Stimulated activated CD8-positive, alpha-beta memory T cell treated with anti-CD3 and anti-CD28 coated beads, Interleukin-12 subunit alpha, Interleukin-12 subunit beta, amount 100 ng/mL, for 1 hour (primary cell): ENCODE measurements at places on chromosomes 16 and 17.
A peak's percentile ranks its signal among the peaks of the same experiment; 100 is the strongest.

- DNase-seq, result no peak
Observed at GRCh38 chr17:57533684-57534305, 211.3 kb downstream of the CCDC182 start.

GRCh38 chr16:51818342-51818944 is 667.4 kb upstream of the SALL1 start:
- no peak for DNase-seq

GRCh38 chr17:82283208-82283749 is 9.8 kb upstream of the CSNK1D start:
- no peak for DNase-seq

- DNase-seq, result no peak
Observed at GRCh38 chr16:72908362-72909167, 139.4 kb downstream of the ZFHX3 start.

DNA sequence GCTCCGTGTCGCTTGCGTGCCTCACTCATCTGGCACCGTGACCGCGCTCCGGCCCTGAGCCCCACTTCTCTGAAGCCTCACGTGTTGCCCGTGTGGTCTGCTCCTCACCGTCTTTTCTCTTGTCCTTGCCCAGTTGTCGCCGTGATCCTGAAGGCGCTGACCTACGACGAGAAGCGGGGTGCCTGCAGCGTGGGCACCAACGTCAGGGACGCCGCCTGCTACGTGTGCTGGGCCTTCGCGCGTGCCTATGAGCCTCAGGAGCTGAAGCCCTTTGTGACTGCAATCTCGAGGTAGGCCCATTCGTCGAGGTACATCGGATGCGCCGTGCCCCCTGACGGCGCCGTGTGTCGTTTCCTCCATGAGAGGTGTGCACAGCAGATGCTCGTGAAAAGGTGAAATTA is 30.3 kb upstream of the ZNF750 start:
- no peak for DNase-seq

- DNase-seq, result no peak
Observed at GRCh38 chr17:56832446-56832845, 1.3 kb downstream of the C17orf67 start.

DNA sequence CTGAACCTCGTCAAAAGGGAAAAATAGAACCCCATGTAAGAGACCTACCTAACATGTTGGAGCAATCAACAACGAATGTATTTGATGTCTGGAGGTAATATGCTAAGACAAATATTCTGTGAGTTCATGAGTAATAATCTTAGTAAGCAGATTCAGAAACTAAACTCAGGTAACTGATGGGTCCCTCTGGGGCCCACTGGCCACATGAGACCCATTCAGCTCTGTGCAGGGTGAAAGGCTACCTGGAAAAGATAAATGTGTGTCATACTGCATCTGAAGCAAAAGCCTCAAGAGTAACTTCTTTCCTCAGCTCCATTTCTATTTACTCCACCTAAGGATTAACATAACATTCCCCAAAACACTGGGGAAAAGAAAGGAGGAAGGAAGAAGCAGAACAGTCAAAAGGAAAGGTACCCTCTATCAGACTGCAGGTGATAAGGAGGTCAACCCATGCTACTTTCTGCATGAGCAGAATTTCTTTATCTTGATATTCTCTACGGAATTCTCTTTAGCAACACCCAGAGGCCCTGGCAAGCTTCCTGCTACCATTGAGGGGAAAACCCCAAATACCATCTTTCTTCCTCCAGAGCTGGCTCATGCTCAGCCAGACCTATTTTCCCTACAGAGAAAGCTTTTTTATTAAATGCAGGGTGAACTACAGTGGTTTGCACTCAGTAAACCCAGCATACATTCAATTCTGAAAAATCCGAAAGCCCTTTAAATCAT is 37.7 kb upstream of the ABCA6 start:
- DNase-seq, result no peak

DNA sequence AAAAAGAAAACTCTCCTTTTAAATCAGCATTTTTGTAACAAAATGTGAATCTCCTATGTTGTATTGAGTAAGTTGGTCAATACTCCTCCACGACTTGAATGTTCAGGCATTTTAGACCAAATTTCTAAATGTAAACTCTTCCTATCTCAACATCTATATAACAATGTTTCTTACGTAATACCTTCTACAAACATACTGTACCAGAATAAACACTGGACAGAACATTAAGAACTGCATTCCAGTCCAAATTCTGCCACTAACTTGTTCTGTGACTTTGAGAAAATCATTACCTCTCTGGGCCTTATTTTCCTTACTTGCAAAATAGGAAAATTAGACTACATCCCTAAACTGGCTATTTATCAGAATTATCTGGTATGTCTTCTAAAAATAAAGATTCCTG is 40.1 kb downstream of the AKAP10 start:
- DNase-seq, result no peak

GRCh38 chr17:29180788-29181160 is 576 bp upstream of the MYO18A start:
- no peak for DNase-seq

DNA sequence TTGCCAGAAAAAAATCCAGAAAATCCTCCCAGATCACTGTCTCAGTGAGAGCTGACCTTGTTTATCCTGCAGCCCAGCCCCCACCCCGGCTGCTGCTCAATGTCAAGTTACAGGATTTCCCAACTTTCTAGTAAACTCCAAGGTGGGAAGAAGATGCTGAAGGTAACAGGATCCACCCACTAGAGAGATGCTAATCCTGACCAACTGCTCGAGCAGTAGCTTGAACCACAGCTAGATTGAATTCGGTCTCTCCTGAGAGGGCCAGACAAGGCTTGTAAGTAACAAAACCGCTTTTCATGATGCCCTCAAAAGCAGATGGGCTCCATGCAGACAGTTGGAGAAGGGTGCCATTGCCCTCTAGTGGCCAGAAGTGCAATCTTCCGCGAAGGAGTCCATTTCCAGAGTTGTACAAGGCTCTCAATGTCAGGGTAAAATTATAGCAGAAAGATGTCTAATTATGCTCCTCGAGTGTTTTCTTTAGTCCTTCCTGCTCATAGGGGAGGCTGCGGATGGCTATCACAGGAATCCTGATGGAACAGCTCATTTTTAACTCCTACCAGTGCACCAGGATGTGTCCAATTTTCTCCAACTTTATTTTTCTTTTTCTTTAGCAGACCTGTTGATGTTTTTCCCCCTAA is 3.9 kb downstream of the CDH11 start:
- DNase-seq, result peak; percentile 2

- no peak for DNase-seq
Observed at GRCh38 chr16:76656994-76657393, 379.8 kb downstream of the CNTNAP4 start.

DNA sequence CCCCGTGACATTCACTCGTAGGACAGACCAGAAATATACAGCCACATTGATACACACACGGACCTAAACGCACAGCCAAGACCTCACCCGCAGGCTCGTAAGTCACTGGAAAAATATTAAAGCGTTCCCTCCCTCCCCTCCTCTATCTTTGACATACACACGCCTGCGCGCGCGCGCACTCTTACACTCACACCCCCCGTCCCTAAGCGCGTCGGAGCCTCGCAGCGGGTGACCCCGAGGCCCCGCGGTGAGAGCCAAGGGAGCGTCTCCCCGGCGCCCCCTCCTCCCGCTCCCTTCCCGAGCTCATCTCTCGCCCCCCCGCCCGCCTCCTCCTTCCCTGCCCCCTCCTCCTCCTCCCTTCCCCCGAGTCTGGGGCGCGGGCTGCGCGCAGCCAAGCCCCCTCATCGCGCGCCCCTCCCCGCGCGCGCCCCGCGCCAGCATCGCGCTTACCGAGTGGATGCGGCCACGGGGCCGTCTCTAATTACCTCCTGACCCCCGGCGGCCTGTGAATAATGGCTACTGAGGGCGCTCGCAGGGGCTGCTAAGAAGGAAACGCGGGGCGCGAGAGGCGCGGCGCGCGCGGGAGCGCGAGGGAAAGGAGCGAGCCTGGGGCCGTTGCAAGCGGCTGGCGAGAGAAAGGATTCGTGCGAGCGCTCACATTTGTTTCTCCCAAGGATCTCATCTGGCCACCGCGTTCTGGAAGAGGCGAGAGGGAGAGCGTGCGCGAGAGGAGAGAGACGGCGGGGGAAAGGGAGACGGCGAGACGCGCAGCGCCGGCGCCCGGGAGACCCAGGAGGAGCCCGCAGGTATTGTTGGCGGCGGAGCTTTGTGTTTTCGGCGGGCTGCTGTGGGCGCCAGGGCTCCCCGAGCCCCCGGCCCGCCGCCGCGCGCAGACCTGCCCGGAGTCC is 42.4 kb downstream of the RAI1 start:
- no peak for DNase-seq

GRCh38 chr16:84313921-84314320 is 19.2 kb downstream of the WFDC1 start:
- DNase-seq, result no peak

- peak; percentile 77 for DNase-seq
Observed at GRCh38 chr17:82320956-82321927, 3.8 kb upstream of the CD7 start.

GRCh38 chr16:77190190-77190477 is 856 bp upstream of the MON1B start:
- DNase-seq, result no peak

DNA sequence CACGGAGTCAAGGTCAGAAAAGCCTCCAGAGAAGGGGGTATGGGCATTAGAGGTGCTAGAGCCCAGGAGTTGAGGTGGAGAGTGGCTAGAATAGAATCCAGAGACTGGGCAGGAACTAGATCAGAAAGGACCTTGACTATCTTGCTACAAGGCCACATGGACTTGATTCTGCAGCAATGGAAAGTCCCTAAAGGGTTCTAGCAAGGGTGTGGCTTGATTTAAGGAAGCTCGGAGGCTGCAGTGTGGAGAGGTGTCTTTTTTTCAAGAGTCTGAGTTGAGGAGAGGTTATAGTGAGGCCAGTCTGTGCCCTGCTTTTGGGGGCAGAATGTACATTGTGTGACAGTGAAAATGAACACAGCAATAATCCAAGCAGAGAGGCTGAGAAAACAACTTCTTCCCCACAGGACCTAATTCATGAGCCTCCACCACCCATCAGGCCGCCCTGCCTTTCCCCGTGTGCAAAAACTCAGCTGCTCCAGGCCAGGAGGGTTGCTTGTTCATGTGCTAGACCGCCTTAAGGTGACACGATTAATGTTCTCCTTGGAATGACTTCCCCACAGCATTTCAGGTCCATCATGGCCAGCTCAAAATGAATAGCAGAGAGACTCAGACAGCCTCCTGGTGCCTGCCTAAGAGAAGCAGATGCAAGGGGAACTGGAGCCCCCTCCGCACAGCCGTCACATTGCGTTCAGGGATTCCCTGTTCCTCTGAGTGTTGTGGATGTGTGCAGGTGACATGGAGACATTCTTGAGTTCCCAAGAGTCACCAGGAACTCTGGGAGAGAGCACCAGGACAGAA is 8.7 kb upstream of the BEAN1 start:
- no peak for DNase-seq

- no peak for DNase-seq
Observed at GRCh38 chr17:61158376-61158775, 241.3 kb upstream of the TBX2 start.

GRCh38 chr17:44773140-44773539 is 14.4 kb downstream of the ADAM11 start:
- DNase-seq, result no peak

DNA sequence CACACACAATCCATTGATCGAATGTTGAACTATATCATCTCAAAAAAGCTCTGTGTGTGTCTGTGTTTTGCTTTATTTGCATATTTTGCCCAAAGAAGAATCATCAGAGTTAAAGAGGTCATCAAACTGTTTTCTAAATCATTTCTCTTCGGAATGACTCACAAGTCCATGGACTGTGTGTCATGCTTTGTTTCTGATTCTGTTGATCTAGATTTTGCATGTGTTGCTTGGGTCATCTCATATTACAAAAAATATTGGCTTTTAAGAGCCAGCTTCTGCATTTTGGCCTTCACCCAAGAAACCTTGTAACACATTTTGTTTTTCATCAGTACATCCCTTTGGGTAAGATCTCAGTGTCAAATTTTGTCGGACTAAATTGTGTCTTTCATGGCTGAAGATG is 471.2 kb upstream of the HSBP1 start:
- DNase-seq, result no peak

DNA sequence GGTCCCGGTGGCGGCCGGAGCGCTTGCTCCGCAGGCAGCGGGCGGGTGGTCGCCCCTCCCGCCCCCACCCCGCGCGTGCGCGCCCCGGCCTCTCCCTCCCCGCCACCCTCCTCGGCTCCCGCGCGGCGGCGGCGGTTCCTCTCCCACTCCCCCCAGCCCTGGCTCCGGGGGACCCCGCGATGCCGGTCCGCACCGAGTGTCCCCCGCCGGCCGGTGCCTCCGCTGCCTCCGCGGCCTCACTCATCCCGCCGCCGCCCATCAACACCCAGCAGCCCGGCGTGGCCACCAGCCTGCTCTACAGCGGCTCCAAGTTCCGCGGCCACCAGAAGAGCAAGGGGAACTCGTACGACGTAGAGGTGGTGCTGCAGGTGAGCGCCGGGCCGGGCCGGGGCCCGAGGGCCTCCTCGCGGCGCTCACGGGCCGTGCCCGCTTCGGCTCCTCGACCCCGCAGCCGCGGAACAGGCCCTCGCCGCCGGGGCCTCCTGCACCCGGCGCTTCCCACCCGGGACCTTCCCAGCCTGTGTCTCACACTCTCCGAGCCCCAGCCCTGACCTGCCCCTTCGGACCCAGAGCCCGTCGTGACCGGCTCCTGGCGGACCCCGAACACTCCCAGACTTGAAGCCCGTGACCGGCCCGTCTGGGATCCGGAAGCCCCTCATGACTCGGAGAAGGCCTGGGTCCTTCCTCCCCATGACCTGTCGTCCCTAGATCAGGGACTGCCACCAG is 490 bp downstream of the GID4 start:
- DNase-seq, result no peak

DNA sequence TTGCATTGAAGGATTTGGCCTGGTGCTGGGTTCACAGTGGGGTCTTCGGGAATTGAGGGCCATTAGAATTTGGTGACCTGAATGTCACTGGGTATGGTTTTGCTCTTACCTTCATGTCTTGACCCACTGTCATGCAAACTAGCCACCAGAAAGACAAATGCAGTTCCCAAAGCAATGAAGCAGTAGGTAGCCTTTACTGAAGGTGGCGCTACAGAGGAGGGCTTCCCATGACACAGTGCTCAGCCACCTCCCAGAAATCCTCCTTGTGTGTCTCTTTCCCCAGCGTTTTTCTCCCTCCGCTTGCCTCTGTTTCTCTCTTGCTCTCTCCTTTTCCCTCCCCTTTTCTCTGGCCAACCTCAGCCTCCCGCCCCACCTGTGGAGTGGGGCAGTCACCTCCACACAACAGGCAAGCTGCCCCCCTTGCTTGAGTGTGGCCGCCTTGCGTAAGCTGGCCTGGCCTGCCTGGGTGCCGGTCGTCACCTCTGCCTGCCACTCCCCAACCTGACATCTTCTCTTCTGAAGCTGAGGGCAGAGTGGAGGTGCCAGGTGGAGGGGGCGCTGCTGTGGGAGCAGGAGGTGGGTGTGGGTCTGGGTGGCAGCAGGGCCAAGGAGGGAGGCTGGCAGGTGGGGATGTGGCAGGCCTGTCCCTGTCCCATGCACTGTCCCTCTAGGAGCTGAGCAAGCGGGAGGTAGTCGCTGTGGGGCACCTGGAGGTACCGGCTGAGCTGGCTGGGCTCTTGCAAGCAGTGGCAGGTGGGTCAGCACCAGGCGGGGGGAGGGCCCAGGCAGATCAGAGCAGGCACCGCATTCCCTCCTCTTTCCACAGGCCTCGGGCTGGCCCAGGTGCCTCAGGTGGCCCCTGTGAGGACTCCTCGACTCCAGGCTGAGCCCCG is 34.7 kb downstream of the MYO15A start:
- no peak for DNase-seq

GRCh38 chr16:13103831-13104530 is 202.6 kb downstream of the SHISA9 start:
- no peak for DNase-seq
